ENCODE measurements at places on chromosomes 13 and 19.

DNA sequence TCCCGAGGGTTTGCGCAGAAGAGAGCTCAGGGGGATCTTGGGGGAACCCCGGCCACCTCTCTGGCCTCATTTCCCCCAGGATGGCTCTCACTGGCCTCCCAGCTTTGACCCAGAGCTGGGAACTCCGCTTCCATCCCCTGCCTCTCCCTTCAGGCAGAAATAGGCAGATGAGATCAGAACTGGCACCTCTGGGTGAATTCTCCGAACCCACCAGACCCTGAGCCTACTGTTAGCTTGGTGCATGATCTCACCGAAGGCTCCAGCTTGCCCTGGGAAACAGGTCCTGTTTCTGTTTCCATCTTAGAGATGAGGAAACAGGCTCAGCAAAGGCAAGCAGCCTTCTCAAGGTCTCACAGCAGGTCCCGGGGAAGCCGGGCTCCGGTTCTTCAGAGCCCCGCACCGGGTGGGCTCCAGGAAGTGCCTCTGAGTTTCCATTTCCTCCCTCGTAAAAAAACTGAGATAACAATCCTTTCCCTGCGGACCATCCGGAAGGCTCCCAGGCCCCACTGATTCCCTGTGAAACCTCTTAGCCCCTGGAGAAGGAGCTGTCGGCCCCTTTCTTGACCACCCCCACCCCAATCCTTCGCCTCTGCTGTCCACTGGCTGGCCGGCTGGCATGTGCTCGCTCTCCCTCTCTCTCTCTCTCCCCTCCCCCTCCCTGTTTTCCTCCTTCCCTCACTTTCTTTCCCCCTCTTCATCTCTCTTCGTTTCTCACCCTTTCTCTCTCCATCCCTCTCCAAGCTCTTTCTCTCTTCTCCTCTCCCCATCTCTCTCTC is 2.1 kb downstream of the NECTIN2 start:
- no peak for DNase-seq

GRCh38 chr19:33612928-33613619 is 8.7 kb upstream of the CHST8 start:
- no peak for DNase-seq

- DNase-seq: no peak
These were observed 5.5 kb downstream of the C3 start for GRCh38 chr19:6714749-6715555.

- DNase-seq: no peak
These were observed 74.1 kb downstream of the DCLK1 start for GRCh38 chr13:36057041-36057440.

GRCh38 chr13:36067746-36068381 is 63.3 kb downstream of the DCLK1 start:
- DNase-seq: no peak

DNA sequence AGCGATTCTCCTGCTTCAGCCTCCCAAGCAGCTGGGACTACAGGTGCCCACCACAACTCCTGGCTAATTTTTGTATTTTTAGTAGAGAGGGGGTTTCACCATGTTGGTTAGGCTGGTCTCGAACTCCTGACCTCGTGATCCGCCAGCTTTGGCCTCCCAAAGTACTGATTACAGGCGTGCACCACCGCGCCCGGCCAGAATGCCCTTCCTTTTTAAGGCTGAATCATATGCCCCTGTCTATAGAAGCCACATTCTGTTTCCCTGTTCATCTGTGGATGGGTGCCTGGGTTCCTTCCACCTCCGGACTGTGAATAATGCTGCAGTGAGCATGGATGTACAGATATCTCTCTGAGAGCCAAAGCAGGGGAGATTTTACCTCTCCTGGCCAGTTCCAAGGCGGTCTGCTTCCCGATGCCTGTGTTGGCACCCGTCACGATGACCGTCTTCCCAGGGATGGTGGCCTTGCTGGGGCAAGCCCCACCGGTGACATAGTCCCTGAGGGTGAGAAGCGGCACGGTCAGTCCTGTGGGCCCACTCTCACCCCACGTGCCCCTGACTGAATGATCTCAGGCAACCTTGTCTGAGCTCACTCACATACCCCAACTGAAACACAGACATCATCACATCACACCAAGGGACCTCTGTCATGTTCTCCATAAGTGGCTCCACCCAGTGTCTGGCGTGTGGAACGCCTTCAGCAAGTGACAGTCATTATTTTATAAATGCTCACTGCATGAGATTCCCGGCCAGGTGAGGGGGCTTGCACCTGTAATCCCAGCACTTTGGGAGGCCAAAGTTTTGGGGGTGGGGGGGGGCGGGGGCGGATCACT is 4.0 kb downstream of the RDH13 start:
- no peak for DNase-seq

GRCh38 chr19:2729943-2730818 is 9.0 kb upstream of the DIRAS1 start:
- no peak for DNase-seq

DNA sequence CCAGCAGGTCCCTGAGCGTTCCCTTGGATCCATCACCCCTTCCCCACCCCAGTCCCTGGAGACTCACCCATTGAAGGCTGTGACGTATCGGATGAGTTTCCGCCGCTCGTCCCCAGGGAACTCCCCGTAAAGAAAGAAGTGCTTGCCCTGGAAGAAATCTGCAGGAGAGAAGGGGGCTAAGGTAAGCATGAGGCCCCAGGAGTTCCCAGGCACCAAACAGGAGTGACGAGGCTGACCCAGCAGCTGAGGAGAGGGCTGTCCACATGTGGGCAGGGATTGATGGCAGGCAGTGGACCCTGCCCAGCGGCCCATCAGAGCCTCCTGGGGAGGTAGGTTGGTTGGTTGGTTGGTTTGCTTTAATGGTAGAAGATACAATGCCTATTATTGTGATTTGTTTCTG is 11.1 kb downstream of the ZNF575 start:
- no peak for DNase-seq
